ENCODE measurements at places on chromosomes 11 and 22.

GRCh38 chr22:40019100-40019499 is 24.3 kb downstream of the FAM83F start:
- no peak for DNase-seq

- DNase-seq = no peak
These were observed 56.8 kb upstream of the GRIA4 start for GRCh38 chr11:105553025-105553424.

DNA sequence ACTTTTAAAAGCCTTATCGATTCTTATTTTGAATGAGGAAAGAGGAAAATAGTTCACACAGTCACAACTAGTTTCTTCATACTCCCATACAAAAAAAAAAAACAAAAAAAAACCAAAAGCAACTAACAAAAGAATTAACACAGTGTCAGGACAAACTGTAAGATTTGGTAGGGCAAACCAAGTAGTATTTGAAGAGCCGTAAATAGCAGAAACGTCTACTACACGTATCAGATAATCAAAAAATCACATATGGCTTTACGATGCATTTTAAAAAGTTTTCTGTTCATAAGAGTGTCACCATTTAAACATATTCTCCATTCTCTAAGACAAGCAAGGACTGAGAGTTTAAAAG is 2.3 kb downstream of the PICALM start:
- DNase-seq = no peak

GRCh38 chr11:62923601-62924411 is 2.6 kb upstream of the CHRM1 start:
- peak; percentile 13 for DNase-seq

DNA sequence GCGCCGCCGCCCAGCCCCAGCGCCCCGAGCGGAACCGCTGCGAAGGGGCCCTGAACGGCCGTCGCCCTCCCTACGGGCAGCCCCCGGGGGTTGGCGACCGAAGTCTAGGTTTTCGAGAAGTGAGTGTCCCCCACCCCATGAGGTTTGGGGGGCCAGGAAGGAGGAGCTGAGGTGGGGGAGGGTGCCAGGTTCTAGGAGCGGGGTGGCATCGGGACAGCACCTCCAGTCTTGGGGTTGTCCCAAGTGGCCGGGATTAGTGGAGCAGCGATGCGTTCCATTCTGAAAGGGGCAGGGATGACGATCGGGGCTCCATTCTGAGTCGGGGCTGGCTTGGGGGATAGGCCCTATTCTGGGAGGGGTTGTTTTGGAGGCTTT is 408 bp downstream of the PPP2R5B start:
- DNase-seq = no peak

DNA sequence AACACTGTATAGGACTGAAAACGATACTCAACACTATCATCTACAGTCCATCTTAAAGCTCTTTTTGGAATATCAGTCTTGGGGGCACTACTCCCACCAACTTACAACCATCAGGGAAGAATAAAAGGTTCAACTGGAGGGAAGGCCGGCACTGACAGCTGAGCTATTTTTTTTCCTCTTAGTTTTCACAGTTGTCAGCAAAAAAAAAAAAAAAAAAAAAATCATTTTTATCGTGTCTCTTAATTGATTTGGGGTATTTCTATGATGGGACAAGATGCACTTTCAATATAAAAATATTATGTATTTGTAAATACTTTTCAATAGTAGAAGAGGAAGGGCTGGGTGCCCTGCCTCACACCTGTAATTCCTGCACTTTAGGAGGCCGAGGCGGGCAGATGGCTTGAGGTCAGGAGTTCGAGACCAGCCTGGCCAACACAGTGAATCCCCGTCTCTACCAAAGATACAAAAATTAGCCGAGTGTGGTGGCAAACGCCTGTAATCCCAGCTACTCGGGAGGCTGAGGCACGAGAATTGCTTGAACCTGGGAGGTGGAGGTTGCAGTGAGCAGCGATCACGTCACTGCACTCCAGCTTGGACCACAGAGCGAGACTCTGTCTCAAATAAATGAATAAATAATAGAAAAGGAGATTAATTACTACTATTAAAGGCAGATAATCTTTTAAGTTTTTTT is 1.5 kb downstream of the KIF18A start:
- no peak for DNase-seq

GRCh38 chr22:37608477-37609239 is at the start of gene GGA1:
TSS of gene GGA1 (plus strand) at chr22:37608834. CDS start at chr22:37608861, 27 bp downstream.
- DNase-seq = peak; percentile 100

DNA sequence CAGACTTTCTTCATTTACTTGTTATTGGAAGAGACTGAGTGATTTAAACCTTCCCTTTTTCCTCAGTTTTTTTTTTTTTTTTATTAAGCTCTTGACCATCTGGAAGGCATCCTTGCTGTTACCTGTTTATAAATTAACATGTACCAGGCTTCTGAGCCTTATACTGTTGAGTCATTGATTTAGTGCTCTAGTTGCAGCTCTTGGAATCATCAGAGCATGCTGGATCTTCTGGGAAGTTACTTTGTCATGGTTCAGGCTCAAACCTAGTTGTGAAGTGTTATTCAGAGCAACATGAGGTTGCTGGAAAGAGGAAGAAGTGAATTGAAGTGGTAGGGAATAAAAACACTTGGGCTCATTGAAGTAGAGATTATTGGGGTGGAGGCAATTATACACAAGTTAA is 6.3 kb downstream of the ZDHHC5 start:
- DNase-seq = no peak

- DNase-seq = no peak
These were observed 21.5 kb upstream of the P2RY2 start for GRCh38 chr11:73196576-73196975.

- no peak for DNase-seq
These were observed 23.8 kb downstream of the CD82 start for GRCh38 chr11:44589301-44589700.

- no peak for DNase-seq
These were observed 127.0 kb upstream of the C11orf58 start for GRCh38 chr11:16611401-16611921.

- DNase-seq = no peak
These were observed 1251.2 kb downstream of the BRD1 start for GRCh38 chr22:48576333-48577013.

DNA sequence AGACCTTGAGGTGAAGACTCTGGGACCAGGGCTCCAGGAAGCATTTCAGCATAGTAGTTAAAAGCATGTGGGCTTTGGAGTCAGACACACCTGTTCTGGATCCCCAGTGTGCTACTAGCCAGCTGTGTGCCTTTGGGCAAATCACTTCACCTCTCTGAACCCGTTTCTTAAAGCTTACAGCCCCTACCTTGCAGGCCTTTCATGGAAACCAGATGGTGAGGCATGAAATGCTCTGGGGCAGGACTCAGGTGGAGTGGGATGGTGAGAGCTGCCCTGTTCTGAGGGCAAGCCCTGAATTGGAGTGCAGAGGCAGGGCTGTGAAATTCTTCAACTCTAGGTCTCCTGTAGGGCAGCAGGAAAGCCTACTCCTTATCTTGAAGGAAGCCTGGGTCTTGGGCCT is 10.5 kb downstream of the UCP2 start:
- DNase-seq = no peak

DNA sequence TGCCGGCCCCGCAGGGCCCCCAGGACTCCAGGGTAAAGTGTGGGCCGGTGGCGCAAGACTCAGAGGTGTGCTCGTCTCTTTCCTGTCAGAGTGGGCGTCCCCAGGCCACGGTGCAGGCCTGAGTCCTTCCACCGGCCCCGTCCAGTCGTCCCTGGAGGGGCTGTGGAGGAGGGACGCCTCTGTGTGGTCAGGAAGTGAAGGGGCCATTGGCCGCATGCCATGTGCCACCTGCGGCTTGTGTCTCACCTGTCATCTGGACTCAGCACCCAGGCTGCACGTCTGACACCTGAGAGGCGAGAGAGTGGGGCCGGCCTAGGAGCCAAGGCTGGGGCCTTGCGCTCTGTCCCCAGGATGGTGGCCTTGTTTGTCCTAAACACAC is 25.2 kb downstream of the MUC6 start:
- DNase-seq = no peak

DNA sequence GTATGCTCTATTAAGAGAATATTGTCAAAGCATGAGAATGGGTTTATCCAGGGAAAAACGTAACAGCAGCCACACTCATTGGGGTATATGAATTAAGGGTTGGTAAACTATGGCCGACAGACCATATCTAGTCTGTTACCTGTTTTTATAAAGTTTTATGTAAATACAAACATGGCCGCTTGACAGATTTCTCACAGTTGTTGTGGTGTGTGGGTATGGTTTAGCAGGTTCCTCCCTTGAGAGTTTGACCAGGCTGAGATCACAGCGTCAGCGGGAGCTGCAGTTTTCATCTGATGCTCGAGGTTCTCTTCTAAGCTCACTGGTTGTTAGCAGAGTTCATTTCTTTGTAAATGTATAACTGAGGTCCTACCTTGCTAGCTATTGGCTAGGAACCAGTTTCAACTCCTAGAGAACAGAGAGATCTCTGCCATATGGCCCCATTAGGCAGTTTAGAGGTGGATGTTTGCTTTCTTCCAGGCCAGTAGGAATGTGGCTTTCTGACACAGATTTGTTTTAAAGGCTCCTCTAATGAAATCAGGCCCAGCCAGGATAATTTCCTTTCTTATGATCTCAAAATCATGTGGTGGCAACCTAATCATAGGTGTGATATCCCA is 45.5 kb upstream of the GRIK4 start:
- no peak for DNase-seq

DNA sequence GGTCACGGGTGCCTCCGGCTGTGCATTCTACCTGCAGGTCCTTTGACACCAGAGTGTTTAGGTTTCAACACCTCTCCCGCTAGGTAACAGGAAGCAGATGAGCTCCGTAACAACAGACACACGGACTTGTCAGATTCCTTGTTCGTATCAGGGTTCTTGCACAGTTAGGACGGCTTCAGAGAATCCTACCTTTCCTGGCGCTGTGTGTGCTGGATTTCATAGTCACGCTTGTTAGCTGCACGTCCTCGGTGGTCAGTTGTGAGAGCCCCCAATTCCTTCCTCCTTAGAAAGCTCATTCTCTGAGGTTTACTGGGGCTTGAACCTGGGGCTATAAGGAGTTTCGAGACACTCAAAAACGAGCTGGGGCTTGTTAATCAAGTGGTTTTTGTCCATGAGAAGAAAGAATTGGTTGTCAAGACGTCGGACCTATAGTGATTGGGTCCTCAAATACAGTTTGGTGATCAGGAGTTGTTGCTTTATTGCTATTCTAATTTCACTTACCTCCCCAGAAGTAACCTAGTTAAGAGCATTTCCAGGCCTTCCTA is 664 bp downstream of the DDB2 start:
- DNase-seq = no peak

DNA sequence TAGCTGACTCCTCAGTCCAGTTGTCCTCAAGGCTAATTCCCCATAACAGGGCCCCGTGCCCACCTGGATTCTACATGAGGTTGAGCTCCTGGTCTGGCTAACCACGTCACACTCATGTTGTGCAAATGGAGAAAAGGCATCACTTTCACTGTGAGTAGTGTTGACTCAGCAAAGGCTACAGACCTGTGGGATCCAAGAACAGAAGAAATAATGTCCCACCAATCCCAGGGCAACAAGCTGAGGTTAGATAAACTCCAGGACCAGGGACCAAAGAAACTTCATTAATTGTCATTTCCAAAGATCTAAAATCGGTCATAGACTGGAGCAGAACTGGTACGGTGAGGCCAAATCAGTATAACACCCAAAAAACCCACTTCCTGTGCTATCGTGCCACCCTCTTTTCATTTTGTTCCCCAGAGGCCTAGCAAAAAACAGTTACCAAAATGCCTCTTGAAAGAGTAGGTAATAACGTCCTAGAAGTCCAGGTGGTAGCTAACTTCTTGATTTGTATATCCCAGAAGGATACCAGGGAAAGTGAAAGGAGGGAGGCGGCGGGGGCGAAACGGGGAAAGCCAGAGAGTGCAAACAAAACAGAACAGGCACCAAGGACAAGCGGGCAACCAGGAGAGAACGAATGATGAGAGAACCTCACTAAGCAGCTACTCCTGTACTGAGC is 1.4 kb downstream of the PCSK7 start:
- no peak for DNase-seq

DNA sequence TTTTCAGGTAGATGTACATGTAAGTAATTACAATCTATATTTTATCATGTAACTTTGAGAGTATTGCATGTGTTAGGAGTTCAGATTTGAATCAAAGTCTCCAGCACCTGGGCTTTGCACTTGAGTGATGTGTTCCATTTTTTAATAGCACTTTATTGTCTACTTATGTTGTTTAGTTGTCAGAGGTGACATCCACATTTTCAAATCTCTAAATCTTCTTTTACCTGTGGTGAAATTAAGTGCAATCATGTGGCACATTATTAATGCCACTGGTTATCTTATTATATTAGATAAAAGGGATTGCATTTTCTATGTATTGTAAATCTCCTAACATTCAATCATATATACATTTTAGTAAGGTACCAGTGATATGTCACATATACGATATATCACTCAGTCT is 333.4 kb downstream of the AASDHPPT start:
- no peak for DNase-seq

GRCh38 chr11:64001484-64002420 is 15.5 kb downstream of the OTUB1 start:
- no peak for DNase-seq

DNA sequence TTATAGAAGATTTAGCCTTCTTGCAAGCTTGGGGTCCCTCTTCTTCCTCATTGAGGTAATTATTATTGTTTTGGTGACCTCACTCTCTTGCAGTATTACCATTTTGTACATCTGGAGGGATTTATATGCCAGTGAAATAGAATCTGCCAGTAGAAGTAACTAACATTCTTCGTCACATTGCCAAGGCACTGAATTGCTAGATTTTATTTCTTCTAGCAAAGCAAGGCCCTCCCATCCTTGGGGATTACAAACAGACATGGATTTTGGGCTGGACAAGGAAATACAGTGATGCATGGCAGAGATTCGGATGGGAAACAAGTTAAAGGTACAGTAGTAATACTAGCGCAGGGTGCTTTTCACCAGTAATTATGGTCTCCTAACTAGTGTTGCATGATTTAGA is 7.8 kb downstream of the ADAMTS15 start:
- DNase-seq = no peak

- no peak for DNase-seq
These were observed 109.2 kb downstream of the FAM76B start for GRCh38 chr11:95680169-95680929.

DNA sequence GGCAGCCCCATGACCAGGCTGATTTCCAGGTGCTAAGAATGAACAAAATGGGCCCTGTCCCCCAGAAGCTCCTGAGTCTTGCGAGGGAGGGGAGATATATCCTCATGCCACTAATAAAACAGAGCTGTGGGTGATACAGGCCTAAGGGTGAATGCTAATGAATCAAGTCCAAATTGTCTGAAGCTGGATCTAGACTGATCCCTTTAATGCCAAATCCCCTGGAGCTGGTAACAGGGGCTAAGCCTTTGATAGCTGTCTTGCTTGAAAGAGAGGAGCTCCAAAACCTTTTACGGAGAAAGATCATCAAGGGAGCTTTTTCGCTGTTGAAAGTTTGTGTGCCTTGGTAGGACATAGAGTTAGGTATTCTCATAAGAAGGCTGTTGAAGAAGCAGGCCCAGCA is 79.7 kb downstream of the PPFIBP2 start:
- no peak for DNase-seq
